ENCODE measurements at places on chromosomes 3 and 15.

- DNase-seq, result no peak
Measured at GRCh38 chr3:187400756-187401155, 32.6 kb downstream of the RTP4 start.

- no peak for DNase-seq
Measured at GRCh38 chr3:119279584-119280243, 14.5 kb upstream of the ARHGAP31 start.

DNA sequence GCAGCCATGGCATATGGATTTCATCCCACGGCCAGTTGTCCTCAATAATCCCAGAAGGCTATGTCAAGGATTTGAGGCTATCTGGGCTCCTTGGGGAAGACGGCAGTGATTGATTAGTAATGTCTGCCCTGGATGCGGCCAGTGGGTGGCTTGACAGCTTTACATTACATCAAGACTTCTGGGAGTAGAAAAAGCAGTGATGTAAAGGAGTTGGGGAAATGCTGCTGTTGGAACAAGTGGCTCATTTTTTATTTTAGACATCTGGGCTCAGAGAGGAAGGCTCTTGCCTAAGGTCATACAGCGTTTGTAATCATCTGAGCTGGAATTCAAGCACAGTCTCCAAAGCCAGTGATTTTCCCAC, 94.1 kb downstream of the FLNB start:
- DNase-seq, result no peak

GRCh38 chr3:171001957-171002694, 24.4 kb downstream of the SLC2A2 start:
- no peak for DNase-seq

GRCh38 chr15:87483468-87483867, 773.1 kb downstream of the NTRK3 start:
- DNase-seq, result no peak

GRCh38 chr3:107791027-107791426, 268.3 kb downstream of the BBX start:
- no peak for DNase-seq

DNA sequence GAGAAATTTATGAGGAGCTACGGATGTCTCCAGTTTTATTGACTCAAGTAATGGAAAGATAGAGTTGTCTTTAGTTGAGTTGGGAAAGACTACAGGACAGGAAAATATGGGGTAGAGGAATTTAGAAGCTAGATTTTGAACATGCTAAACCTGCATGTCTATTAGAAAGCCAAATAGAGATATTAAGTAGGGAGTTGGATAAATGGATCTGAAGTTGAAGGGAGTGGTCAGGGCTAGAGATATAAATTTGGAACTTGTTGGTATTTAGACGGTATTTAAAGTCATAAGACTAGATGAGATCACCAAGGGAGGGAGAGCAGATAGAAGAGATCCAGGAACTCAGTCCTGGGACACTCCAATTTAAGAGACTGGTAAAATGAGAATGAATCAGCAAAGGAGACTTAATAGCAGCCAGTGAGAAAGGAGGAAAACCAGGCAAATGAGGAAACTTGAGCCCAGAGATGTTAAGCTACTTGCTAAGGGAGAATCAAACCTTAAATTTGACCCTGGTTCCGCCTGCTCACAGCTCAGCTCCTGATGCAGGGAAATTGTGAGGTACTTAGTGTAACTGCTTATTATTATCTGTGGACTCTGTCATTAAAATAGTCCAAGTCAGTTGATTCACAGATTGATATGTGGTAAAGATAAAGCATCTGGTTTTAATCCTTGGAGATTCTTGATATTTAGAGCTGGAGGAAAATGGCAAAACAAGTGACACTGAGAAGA, 35.8 kb downstream of the ABI3BP start:
- DNase-seq, result no peak

GRCh38 chr15:57625703-57626448, 34.2 kb downstream of the MYZAP start:
- no peak for DNase-seq

- DNase-seq, result no peak
Measured at GRCh38 chr3:64082961-64083541, 59.8 kb upstream of the PSMD6 start.

GRCh38 chr3:145649368-145649887, 511.6 kb downstream of the PLOD2 start:
- DNase-seq, result no peak

DNA sequence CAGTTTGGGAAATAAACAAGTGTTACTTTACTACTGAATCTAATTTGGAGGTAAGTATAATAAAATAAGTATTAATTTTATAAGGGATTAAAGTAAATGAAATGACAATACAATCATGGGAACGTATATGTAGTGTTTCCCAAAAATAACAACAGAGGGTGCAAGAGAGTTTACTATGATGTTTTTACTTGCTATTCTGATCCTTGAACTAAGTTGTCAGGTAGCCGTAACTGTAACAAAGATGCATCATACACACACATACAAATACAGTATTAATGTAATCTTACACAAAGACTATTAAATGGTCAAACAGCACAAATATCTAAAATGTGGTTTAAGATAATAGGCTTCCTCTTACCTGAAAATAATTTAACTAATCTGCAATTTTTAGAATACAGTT, 311.4 kb downstream of the TBC1D5 start:
- DNase-seq, result no peak

DNA sequence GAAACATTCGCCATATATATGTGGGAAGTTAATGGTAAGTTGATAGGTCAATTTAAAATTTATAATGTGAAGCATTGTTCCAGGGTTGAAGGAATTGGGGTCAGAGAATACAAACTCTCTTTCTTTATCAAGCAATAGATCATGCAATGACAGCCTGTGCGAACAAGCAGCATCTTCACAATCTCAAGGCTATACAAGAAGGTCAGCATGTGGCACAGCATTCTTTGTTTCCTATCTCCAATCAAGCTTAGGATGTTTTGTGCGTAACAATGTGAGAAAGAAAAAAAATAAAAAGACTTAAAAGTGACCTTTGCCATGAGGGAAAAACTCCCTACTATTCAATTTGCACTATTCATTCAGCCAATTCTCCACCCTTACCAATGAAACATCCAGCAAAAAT, 288.1 kb upstream of the NECTIN3 start:
- no peak for DNase-seq

DNA sequence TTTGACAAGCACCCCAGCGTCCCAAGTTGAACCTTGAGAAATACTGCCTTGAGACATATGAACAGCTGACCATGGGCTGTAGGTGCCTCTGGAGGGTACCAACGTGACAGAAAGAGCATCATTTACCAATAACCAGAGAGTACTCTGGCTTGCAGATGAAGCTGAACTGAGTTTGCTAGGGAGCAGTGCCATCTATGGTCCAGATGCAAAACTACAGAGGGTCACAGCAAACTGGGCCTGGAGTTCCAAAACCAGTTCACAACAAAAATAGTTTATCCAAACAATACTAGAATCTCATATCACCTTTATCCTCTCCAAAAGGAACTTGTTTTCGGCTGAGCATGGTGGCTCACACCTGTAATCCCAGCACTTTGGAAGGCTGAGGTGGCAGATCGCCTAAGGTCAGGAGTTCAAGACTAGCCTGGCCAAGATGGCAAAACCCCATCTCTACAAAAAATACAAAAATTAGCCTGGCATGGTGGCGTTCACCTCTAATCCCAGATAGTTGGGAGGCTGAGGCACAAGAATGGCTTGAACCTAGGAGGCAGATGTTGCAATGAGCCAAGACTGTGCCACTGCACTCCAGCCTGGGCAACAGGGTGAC, 69.3 kb downstream of the CHAC1 start:
- no peak for DNase-seq

DNA sequence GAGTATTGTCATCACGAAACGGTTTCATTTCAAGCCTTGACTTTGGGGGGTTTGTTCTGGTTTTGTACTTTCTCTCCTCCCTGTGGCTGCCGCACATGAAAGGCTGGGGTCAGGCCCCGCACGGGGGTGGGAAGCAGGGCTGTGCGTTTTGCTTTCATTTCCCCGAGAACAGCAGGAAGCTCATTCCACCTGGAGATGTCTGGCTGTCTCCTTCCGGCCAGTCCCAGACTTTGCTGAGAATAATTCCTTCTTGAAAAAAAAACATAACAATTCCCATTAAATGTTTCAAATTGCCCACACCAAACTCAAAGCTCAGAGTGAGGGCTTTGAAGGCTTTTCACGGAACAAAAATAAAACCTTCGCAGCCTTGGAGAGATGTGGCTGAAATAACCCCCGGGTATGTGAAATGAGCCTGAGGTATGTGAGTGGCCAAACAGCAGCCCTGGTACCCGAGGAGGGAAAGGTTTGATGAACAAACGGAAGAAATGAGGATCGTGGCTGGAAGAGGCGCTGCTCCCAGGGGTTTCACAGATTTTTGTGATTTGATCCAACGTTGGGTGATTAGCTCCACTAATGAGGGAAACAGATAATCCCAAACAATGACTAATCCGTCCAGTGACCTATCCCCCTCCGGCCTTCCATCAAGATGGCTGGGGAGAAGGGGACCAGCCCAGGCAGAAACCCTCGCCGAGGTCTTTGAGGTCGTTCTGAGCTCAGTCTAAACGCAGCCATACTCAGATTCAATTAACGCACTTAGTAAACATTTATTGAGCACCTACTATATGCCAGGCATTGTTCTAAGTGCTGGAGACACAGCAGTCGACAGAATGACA, 126.9 kb upstream of the MEF2A start:
- no peak for DNase-seq

GRCh38 chr3:139477710-139478640, 1.7 kb upstream of the RBP2 start:
- DNase-seq, result no peak

DNA sequence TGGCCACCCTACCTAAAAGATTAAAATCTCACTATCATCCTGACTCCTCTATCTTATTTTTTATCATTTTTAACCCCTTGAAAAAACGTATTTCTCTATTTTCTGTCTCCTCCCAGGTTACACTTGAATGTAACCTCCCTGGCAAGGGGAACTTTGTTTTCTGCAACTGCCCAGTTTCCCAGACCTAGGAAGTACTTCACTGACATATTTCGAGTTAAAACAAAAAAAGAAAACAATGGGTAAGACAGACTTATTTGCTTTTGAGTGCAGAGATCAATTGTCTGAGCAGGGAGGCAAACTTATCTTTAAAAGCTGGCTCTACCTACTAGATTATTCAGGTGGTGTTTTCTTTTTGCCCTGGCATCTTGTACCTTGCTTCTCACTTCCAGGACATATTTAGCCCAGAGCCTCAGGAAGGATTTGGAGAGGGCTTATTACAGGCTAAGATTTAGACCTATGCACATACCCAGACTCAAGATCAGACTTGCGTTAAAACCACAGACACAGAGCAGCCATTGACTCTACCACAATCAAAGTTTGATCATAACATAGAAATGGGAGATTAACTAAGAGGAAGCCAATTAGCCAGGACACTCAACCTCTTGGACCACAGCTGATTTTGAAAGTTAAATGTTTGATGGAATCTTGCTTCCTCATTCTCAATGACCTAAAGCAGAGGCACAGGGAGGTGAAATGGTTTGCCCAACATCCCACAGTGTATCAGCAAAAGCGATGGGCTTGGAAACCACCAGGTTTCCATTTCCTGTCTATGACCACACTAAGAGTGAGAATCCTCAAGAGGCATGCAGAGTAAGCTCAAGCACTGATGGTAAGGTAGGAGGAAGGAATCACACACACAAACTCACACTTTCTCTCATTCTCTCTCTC, 169.5 kb upstream of the THBS1 start:
- no peak for DNase-seq

DNA sequence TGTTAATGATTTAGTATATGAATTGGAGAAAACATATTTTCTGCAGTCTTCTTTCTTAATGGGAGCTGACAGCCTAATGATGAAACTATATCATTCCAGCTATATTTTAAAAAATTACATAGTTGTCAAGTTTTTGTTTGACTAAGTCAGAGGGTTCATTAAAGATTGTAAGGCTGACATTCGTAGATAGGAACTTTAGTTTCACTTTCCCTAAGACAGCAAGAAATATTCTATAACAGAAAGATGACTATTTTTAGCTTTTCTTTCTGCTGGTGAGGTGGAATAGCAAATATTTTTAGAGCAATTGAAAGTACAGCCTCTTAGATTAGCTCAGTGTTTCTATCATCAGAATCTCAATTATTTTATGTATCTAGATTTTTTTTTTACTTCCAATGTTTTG, 60.2 kb downstream of the PIAS1 start:
- no peak for DNase-seq
